ENCODE measurements at places on chromosomes 11 and 22.
A peak's percentile ranks its signal among the peaks of the same experiment; 100 is the strongest.

GRCh38 chr11:75939516-75939915, 124.5 kb downstream of the UVRAG start:
- no peak for DNase-seq

GRCh38 chr11:117443266-117444186, 115.9 kb downstream of the CEP164 start:
- DNase-seq: no peak

DNA sequence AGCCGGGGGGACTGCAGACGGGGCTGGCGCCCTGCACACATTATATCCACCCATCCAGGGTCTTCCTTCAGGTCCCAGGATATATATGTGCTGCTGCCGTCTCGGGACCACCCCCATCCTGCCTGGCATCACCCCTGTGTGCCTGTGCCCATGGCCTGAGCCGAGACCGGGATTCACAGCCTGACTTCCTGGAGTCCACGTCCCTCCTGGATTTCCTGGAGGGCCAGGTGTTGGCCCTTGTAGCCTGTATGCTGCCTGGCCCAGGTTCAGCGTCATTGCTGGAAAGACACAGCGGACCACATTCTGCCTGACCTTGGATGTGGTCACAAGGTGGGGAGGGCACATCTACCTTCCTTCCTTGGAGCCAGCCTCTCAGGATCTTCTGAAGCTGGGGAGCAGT, 551.1 kb downstream of the BRD1 start:
- DNase-seq: no peak

GRCh38 chr22:47281126-47282106, 519.0 kb downstream of the TBC1D22A start:
- DNase-seq: no peak

DNA sequence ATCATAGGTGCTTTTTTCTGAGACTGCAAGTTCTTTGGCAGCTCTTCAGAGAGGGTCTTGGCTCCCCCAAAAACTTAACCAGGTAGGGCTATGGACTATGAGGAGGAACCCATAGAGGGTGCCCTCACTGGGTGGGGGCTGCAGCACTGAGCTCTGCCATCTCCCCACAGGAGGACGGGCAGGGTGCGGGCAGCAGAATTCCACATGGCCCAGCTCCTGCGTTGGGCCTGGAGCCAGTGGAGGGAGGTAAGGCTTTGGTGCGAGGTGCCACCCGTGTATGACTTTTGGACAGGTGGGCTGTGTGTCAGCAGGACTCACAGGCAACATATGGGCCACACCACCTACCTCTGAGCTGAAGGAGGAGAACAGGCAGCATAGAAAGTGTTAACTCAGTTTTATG, 58.4 kb downstream of the PISD start:
- DNase-seq: no peak

- DNase-seq: peak; percentile 7
These were observed 335 bp downstream of the TMEM138 start for GRCh38 chr11:61362542-61362875.

DNA sequence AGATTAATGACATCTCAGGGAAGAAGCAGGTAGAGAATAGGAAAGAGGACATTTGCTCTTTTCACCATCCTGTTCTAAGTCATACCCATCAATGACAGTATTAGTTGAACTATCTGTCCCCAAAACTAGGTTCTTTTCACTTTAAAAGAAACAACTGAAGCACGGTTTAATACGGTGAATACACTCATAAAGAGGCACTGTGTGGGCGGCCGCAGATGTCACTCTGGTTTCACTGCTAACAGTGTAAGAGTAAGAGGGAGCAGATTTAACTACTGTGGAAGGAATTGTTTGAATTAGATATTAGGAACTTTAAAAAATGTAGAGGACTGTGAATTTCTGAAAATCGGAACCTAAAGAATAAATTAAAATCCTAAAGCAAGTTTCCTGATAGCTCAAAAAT, 49.5 kb downstream of the VSIG10L2 start:
- no peak for DNase-seq

DNA sequence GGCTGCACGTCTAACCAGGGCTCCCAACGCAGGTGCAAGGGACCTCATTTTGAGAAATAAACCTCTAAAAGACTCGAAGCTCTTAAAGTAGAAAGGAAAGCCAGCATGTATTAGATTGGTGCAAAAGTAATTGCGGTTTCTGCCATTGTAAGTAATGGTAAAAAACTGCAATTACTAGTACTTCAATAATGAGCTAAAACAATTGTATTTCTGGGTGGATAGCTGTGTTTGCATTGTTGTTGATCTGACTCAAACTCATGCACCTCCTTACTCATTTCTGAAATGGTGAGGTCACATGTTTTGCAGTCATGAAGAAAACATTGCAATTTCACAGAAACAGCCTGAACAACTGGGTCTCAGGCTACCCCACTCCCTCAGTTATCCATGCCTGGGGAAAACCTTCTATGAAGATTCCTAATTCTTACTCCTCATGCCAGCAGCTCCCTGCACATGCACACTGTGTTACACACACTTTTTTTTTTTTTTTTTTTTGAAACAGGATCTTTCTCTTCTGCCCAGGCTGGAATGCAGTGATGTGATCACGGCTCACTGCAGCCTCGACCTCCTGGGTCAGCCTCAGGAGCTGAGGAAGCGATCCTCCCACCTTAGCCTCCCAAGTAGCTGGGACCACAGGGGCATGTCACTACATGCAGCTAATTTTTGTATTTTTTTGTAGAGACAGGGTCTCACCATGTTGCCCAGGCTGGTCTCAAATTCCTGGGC, 24.6 kb downstream of the VWCE start:
- no peak for DNase-seq

- DNase-seq: no peak
These were observed 160.0 kb downstream of the NAV2 start for GRCh38 chr11:19872512-19873145.

- DNase-seq: no peak
These were observed 2.9 kb upstream of the APOL3 start for GRCh38 chr22:36163497-36163896.

DNA sequence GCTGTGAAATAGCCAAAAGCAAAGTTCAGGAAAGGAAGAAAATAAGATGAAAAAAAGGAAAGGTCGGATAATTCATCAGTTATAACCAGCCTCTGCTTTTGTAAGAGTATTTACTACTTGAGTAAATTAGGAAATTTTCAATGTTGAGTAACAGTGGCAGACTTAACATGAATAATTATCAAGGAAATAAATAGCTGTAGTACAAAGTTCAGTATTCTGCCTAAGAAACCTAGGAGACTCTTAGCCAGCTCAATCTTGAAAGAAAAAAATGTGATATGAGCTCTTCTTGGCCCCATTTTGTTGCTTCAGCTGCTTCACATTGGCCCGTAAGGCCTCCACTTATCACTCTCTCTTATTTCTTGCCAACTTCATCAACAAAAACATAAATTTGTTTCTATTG, 17.0 kb upstream of the DNAJB7 start:
- DNase-seq: no peak

Measured in T-helper 22 cell (primary cell).